ENCODE measurements at places on chromosomes 6 and 20.

DNA sequence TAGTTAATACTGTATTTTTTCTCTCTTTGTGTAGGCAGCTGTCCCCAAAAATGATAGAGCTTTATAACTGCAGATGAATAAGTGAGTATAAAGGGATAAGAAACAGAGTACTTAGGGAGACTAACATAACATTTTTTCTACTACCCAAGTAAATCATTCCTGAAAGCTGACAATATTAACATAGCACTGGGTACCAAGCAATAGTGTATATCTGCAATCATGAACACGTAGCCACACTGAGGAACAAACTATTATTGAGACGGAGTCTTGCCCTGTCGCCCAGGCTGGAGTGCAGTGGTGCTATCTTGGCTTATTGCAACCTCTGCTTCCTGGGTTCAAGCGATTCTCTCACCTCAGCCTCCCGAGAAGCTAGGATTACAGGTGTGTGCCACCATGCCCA, 105.9 kb downstream of the SESN1 start:
- no peak for DNase-seq

DNA sequence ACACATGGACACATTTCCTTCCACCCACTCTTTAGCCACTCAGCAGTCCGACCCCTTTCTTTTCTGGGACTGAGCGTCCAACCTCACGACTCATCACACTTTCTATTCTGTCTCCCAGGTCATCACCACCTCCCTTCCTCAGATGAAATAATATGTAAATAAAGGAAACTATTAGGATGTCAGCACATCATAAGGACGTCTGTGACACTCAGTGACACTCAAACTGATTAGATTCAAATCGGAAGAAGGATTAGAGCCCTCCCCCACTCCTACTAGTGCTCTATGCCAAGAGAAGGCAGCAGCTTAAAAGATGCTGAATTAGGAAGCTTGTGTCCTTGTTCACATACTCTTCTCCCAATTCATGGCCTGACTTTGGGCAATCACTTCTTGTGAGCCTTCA, 113.6 kb downstream of the TNFRSF21 start:
- no peak for DNase-seq

GRCh38 chr20:44271915-44272663, 25.0 kb downstream of the GDAP1L1 start:
- peak; percentile 24 for DNase-seq

DNA sequence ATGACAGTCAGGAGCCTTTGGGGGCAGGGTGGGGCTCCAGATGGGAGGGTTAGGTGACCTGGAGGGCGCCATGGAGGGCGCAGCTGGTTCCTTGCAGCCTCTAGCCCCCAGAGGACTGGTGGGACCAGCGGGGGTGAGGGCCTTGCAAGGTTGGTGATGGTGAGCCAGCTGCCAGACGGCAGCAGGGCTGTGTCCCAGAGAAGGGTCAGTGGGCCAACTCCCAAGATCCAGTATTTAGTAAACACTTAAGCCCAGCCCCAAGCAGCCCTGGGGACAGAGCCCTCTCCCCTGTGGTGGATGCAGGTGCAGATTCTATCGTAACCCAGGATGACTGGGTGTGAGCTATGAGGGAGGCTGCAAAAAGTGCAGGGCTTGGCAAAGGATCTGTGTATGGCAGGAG, 201.5 kb upstream of the RNF24 start:
- DNase-seq, result no peak

GRCh38 chr6:107653183-107653580, 163.3 kb downstream of the SOBP start:
- DNase-seq, result no peak

GRCh38 chr6:170423030-170423429, 116.5 kb downstream of the FAM120B start:
- no peak for DNase-seq

DNA sequence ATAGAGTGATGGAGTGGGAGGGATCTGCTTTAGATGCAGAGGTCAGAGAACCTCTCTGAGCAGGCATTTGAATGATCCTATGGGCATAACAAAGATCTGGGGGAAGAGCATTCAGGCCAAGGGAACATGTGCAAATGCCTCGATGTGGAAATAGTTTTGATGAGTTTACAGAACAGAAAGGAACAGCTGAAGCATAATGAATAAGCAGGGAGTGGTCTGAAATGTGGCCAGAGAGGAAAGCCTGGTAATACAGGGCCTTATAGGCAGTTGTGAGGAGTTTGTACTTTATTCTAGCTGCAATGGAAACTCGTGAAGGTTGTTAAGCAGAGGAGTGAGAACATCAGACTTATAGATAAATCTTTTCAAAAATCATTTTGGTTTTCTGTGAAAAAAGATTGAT, 33.0 kb upstream of the ME1 start:
- no peak for DNase-seq

Data from activated naive CD4-positive, alpha-beta T cell treated with anti-CD3 and anti-CD28 coated beads for 36 hours (primary cell).